Caudate nucleus (tissue), 63 donors: ENCODE measurements at places on chromosomes 2 and 18.

DNA sequence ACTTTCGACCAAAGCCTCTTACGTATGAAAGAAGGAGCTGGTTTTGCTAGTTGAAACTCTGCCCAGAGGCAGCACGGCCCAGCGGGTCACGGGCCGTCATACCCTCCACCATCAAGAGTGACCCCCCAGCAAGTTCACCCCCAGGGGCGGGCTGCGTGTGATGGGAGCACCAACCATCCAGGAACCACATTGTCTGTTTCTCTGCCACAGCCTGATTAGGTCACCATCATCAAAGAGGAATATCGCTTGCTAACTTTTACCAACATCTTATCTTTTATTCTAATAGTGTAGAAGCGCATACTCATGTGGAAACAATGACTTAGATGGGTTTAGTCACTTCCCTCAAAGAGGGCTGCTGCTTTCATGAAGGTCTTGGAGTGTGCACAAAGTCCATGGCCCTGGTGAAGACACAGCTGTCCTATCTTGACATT is 116.6 kb upstream of the SMIM21 start:
- no peak for DNase-seq

DNA sequence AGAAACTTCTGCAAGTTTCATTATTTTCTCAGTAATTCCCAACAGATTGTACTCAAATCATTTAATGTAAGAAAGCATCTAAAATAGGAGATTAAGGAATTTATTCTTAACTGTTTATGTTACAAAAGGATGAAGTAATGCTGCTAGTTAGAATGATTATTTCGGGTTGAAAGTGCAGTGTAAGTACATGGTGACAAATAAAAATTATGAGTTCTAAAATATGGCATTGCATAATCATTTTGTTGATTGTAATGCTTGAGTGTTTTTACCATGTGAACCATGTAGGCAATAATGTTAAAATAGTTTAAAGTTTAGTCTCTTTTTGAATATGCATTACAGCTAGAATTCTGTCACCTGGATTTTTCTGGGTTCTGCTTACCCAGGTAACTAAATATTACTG is 149.0 kb upstream of the SP5 start:
- DNase-seq = no peak

DNA sequence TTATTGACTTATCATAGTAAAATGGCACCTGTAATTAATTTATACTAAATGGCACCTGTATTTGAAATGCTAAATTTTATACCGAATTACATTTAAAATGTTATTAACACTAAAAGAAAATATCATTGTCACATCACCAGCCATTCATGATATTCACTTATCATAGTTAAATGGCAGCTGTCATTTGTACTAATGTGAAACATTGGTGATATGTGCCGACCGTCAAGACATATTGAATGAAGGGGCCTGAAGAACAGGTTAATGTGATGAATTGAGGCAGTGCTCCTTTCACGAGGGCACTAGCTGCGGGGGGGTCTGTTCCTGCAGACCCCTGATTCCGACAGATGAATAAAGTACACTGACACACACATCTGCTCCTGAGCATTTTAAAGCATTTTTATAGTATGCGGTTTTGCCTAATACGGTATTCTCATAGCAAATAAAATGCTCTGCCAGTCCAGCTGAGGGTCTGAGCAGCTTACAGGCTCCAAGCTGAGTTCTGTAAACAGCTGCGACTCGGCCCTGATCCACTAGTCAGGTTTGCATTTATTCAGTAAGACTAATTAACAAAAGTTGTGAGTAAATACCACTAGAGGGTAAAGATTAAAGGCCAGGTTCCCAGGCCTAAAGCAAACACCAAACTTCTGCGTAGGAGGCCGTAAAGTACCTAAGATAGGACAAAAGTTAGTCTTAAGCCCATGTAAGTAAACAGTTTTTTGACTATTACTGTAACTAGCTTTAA is 593.4 kb upstream of the NETO1 start:
- DNase-seq = no peak

DNA sequence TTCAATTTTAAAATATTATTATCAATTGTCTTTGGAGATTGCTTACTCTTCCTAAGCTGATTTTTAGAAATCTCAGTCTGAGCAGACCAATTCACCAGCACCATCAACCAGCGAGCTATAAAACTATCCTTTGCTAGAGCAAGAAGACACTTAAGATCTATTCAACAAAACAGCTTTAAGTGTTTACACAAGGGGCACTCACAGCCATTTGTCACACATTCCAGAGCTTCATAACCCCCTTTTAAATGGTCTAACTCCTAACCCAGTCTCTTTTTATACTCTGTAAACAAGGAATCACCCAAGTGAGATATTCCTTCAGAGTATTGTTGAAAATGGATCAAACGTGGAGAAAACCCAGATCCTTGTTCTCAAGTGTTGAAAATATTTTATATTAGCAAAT is 1294.1 kb upstream of the CHAC2 start:
- no peak for DNase-seq

- no peak for DNase-seq
Measured at GRCh38 chr2:134275058-134275862, 21.4 kb downstream of the MGAT5 start.

DNA sequence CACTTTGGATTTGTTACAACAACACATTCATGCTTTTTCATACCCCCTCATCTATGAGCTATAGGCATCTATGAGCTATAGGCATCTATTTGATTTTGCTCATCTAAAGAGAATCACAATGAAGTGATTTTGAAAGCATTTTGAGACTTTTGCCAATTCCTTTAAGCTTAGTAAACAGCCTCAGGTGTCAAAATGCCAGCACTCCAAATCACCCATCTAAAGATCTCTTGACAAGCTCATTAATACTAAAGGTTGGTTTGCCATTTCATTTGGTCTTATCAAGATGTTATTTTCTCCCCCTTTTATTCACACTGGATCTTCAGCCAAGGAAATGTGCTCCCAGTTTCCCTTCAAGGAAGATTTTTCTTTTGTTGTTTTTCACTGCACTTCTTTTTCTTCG is 110.7 kb upstream of the TLK1 start:
- no peak for DNase-seq

GRCh38 chr2:169732583-169733358 is 861 bp upstream of the KLHL23 start:
- DNase-seq = no peak

DNA sequence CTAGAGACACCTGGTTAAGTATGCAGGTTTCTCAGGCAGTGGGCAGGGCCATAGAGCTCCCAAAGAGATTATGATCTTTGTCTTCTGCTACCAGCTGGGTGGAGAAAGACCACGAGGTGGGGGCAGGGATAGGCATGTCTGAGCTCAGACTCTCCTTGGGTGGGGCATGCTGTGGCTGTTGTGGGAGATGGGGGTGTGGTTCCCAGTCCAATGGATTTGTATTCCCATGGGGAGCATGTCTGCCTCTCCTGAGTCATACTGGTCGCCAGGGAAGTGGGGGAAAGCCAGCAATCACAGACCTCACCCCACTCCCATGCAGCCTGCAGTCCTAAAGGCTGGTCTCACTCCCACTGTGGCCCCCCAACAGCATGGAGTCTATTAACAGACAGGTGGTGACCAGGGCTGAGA is 31.4 kb upstream of the RHOB start:
- DNase-seq = no peak

DNA sequence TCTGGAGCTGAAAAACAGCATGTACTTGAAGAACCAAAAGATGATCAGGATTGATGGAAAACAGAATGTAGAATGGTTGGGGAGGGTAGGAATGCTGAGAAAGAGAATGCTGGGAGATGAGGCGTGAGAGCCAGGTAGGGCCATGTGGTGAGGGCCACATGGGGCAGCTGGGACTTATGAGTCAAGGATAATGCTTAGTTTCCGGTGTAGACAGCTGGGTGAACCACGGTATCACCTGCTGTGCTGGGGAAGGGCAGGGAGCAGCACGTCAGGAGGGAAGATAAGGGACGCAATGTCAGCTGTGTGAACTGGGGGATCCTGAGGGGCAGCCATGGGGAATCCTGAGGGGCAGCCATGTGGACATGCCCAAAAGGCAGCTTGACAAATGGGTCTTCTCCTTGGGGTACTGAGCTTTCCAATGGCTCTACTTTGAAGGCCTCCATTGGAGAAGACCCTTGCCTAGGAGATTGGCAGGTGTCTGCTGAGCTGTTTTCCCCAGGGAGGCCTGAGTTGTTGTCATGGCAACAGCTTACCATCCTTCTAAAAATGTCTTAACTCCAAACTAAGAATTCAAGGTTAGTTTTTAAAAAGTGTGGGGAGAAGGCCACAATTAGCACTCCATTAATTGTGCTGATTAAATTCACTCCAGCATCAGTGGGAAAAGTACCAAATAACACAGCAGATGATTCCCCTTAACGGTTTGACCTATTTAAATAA is 51.1 kb downstream of the MTHFD2 start:
- no peak for DNase-seq

- DNase-seq = no peak
Measured at GRCh38 chr18:78127041-78127440, 852.6 kb upstream of the SALL3 start.

DNA sequence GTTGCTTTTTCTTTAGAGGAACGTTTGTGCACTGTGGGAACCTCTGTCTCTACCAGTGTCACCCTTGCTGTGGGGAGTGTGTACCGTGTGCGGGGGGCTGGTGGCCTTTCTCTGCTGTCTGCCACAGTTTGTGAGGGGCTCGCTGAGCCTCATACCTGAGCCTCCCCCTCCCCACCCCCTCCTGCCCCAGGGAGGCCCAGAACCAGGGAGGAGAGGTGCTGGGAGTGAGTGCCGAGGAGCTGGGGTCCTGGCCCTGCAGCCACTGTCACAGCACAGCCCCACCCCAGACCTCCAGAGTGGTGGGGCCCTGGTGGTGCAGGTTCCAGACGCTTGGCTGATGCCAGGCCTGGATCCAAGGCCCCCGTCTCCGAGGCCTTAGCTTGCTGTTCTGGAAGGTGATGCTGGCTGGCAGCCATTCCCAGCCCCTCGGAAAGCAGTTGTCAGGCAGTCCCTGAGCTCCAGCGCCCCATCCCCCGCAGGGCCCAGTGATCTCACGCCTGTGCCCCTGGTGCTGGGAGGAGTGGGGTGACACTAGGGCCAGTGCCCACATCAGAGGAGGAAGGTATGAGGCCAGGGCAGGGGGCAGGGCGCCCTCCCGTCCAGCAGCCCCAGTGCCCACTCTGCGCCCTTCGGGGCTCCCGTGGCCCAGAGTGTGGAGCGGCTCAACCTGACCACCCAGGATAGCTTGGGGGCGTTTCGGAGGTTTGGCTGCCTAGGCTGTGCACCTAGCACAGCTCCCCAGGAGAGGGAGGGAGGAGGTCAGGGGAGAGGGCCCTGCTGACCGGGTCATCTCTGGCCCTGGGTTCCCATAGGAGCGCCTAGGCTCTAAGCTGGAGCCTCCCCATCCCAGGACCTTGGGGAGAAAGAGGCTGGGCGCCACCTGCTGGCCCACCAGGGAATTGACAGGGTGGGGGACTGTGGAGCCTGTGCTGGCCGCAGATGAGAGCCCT is 53.0 kb upstream of the ALPP start:
- no peak for DNase-seq
